ENCODE measurements at places on chromosomes 1 and 21.

GRCh38 chr1:85318217-85318616 lies 41.8 kb upstream of the BCL10 start:
- DNase-seq = no peak

DNA sequence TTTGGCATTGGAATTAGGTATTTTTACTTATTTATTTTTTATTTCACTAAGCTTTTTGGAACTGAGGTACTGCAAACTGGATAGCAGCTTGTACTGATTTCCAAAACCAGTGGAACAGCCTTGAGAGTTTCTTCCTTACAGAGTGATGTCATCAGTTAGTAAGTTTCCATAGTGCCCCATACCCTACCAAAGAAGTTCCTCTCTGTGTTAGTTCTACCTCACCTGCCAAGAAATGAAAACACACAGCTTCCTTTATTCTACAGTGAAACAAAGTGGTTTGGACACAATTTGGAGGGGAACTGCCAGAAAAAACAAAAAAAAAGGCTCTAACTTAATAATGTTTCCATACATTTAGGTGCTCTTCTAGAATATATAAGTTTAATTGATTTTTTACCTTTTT lies 430.9 kb upstream of the ADGRL2 start:
- peak; percentile 65 for DNase-seq

GRCh38 chr1:167011560-167012191 lies 22.6 kb downstream of the MAEL start:
- DNase-seq = no peak

DNA sequence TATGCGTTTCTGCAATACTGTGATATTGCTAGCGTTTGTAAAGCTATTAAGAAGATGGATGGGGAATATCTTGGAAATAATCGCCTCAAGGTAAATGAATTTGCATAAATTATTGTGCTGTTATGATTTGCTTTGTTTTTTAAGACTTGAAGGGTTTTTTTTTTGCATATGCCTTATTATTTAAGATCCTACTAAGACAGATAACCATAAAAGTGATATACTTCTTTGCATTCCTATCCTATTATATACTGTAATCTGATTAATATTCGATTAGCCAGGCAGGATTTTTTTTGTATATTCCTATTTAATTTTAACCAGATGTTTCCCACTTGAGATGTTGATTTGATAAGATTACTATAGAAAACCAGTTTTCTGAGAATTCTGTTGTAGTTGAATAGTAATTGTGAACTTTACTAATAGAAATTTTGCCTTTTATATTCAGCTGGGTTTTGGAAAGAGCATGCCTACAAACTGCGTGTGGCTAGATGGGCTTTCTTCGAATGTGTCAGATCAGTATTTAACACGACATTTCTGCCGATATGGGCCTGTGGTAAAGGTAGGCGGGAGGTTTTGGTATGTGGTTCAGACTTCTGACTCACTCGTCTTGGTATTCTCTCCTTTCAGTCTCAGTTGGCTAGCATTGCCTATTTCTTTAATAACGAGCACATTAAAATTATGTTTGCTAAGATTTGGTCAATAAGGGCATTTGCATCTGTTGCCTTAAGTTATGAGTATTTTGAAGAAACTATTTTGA lies 56.8 kb downstream of the ZBTB17 start:
- DNase-seq = no peak

DNA sequence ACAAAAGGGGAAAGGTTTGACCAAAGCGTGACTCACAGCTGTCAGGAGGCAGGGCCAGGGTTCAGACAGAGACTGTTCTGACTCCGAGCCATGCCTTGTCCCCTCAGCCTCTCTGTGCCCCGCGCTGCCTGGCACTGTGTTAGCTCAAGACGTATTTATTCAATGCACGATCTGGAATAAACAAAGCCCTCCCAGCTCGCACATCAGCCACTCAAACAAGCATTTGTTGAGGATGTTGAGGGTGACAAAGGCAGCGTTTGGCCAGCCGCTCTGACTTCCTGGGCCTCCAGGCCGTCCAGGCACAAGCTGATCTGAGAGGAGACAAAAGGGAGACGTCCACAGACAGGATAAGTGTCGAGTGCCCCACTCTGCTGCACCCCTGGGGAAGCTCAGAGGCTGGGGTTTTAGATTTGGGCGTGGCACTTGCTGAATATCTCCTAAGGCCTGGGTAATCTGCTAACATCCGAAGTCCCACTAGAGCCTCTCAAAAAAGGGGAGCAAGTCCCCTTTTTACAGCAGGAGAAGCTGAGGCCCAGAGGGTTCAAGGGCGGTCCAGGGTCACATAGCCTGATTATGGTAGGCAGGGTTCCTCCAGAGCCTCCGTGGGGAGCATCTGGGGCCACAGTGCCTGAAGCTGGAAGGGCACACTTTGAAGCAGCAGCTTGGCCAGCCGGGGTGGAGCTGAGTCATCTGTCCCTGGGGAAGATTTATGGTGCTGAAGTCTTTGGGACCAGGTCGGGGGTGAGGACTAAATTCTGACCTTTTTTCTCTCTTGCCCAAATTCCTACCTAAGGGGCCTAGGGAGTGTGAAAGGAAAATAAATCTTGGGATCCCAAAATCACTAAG lies 95.9 kb downstream of the SPSB1 start:
- no peak for DNase-seq

DNA sequence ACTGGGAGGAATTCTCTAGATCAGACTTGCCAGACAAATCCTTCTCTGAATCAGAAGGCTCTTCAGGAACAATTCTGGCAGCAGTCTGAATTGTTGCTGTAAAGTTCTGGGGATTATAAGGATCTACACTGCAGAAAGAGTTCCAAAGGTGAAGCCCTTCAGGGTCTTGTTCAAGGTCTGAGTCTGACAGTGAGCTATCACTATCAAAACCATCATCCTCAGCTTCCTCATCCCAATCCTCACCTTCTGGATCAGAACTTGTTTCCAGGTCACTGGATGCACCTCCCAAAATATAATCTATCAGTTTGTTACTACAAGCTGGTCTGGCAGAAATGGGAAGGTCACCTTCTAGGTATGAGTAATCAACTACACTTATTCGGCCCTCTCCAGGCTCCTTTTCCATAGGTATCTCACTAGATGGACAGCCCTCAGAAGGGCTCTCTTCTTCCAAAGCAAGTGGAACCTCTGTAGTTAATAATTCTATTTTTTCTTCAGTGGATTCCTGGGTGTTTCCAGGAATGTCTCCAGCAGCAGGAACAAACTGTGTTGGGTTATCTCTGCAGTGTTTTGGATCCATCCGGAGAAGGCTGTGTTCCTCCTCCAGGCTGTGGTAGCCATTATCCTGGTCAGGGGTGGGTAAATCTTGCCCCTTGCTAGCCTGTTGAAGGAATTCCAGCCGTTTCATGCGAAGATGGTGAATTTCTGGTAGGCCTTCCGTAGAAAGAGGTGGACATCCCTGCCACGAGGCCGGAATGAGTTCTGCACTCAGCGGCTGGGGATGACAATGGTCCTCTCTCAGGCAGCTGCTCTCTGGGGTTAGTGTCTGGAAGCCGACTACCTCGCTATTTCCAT lies 1.6 kb downstream of the PPP1R15B start:
- no peak for DNase-seq

DNA sequence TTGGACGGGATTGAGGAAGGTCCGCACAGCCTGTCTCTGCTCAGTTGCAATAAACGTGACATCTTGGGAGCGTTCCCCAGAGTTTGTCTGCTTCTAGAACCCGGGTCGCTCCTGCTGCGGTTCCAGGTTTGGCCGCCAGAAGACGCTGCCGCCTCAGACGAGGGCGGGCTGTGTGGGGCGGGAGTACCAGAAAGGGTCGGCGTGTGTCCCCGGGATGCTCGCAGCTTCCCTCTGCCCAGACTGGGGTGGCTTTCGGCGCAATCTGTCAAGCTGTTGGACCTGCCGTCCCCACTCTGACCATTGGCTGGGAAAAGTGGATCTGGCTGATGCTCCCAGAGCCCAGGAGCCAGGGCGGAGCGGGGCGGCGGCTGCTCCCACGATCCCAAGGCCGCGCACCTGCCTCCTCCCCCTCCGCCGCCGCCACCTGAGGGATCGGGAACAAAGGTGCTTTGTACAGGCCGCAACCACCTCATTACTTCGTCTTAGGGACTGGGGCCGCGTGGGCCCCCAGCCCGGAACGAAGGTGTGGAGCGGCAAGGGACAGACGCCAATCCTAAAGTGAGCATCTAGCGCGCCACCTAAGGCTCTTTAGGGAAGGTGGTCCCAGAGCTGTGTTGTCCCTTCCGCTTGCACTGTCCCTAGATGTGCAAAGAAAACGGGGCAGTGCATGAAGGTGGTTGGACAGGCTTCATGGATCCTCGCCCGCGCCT lies 683 bp upstream of the EFNA4 start:
- DNase-seq = no peak

GRCh38 chr1:85608851-85609250 lies 28.3 kb downstream of the CCN1 start:
- DNase-seq = no peak

DNA sequence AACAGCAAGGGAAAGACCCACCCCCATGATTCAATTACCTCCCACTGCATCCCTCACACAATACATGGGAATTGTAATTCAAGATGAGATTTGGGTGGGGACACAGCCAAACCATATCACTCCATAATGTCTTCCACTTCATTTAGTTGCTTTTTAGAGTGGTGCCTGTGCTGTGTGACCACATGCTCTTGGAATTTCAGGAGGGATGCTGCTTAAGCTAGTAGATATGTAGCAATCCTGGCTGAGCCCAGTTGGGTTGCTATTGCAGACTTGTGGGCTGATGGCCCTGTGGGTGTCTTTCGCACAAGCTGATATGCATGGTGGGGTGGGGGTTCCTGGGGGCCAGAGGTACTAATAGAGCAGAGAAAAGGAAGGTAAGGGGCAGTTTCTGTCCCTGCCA lies 160.4 kb upstream of the SYT6 start:
- DNase-seq = no peak

- no peak for DNase-seq
These were observed 358 bp downstream of the TSPAN2 start for GRCh38 chr1:115088871-115089419.

- DNase-seq = peak; percentile 5
These were observed 6.8 kb downstream of the RPE65 start for GRCh38 chr1:68442822-68443556.

DNA sequence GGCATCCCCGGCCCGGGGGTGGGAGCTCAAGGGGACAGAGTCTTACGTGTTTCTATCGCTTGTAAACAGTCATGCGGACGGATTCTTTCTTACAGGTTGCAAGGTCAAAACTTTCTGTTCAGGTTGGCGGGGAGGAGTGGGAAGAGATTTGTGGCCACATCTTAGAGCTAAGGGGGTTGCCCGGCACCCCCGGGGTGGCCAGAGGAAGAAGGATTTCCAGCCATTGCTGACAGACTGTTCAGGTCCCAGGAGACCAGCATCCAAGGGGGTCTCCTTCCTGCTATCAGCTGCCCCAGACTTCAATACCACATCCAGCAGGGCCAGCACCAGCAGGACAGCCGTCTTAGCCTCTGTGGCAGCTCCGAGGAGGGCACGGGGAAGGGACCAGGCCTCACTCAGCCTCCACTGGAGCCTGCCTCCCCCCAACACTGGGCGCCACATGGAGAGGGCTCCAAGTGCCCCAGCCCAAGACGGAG lies 52.0 kb downstream of the KIF21B start:
- no peak for DNase-seq

DNA sequence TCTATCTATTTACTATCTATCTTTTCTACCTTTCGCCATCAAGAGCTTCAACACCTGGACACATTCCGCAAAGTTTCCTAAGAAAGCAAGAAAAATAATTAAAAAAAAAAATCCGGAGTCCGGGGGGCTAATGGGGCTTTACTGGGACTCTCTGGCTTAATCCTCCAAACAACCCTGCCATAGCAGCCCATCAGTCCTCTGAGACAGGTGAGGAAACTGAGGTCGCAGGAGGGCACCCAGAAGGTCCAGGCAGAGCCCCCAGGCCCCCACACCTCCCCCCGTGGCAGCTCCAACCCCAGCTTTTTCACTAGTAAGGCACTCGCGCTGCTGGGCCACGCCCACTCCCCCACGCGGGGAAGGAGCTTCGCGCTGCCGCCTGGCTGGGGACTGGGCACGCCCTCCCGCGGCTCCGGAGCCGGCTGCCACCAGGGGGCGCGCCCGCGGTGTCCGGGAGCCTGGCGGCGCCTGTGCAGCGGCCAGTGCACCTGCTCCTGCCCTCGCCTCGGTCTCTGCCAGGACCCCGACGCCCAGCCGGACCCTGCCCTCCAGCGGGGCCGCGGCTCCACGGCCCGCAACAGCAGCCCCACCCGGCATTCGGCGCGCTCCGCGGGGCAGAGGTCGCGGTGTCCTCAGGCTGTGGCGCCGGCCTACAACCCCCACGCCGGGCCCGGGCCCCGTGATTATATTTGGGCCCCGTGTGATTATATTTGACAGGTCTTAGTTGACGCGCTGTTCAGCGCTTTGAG lies 54.1 kb upstream of the SAMD11 start:
- peak; percentile 16 for DNase-seq

DNA sequence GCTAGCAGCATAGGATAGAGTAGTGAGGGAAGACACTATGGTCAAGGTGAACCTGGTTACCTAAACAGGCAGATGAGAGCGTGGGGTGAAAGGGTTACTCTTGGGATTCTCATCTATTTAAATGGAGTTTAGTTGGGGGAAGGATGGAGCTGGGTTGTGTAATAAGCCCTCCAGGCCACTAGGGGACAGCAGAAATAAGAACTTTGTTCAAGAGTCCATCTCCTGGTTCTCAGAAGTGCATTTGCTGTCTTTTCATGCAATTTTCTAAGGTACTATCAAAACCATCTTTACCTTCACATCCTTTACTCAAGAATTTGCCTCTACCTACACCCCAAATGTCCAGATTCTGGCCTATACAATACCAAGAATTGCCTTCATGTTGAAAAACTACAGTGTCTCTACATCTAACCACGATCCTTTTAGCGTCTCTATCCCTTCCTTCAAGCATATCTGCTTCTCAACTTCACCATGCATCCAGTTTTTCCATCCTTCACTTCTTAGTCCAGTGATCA lies 28.0 kb downstream of the SLAMF1 start:
- no peak for DNase-seq

GRCh38 chr1:165508291-165508690 lies 35.5 kb upstream of the LRRC52 start:
- DNase-seq = no peak

All from muscle of arm (tissue), 14 donors.